ENCODE measurements at places on chromosomes 12 and 14.

DNA sequence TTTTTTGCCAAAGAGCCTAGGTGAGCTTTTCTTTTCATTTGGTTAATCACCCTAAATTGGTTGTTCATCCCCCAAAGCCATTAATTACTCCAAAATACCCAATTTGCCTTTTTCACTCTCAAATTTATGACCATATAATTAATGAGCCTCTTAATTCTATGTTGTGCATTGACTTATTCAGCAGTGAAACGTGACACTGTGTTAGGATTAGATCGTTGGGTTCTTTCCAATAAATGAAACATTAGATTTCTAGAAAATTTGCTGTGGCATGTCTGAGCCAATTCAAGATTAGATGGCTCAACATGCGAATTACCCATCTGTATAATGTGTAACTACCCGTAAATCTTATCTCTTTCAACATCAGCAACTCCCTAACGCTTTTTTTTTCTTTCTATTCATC is 273.4 kb downstream of the BMP4 start:
- DNase-seq: no peak

- DNase-seq: no peak
Measured at GRCh38 chr12:58414398-58414871, 473.1 kb downstream of the ATP23 start.

DNA sequence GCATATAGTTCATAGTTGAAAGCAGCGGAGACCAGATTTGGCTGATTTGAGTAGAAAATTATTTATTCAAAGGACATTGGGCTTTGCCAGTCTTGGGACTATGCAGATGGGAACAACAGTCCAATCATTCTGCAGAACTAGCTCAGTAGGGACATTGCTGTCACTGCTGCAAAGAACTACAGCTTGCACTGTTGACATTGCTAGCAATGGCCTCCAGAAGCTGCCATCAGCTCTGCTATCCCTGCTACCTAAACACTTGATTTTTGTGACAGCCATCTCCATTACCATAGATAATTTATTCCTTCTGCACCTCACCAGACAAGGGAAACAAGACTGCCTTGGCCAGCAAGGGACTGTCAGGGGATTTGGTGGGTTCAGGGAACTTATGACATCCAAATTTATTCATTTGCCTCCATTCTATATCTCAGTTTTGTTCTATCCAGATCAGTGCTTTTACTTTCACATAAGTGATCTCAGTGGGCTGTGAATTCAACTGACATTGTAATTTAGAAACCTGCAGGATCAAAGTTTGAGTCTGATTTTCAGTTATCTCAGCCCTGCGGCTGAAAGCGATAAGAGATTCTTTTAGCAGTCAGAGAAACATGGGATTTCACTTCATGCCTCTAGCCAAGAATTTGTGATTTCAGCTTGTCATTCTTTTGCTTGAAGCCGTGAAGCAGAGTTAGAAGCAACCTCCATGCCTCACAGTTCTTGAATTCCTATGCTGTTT is 136.7 kb upstream of the FBXO33 start:
- DNase-seq: no peak

DNA sequence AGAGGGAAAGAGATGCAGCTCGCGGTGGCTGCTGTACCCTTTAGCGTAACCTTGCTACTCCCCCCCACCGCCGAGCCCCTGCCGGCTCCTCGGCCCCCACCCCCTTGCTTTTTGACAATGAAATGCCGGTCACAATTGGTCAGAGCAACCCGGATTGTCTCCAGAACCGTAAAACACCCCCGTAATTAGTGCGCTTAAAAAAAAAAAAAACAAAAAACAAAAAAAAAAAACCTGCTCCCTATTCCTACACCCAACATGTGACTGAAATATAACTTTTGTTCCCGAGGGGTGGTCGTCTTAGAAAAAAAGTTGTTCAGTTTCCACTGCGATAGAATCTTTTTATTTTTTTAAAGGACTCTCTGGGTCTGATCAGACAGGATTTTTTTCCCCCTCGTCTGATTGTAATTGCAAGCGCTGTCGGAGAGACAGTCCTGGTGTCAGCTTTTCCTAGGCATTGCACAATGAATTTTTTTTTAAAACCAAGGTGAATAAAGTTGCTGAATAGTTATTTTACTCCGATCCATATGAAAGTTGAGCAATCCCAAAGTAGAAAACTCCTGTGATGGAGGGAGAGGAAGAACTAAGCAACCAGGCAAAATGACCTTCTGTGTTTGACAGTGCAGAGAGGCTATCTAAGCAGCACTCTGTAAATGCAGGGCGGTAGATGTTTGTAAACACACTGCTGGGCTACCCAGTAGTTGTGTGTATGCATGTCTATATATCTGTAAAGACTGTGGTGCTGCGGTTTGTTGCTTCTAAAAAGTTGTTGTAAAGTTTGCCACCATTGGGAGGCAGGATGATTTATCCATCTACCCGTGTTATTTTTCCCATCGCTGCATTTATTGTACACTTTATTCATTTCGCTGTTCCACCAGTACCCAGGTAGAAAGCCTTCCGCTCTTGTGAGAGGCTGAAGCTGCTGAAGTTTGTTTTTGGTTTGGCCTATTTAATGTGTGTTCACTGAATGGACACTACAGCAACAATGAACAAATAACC is 1.1 kb downstream of the ETV6 start:
- DNase-seq: peak; percentile 18

- no peak for DNase-seq
Measured at GRCh38 chr12:29582146-29582545, 84.7 kb upstream of the OVCH1 start.

DNA sequence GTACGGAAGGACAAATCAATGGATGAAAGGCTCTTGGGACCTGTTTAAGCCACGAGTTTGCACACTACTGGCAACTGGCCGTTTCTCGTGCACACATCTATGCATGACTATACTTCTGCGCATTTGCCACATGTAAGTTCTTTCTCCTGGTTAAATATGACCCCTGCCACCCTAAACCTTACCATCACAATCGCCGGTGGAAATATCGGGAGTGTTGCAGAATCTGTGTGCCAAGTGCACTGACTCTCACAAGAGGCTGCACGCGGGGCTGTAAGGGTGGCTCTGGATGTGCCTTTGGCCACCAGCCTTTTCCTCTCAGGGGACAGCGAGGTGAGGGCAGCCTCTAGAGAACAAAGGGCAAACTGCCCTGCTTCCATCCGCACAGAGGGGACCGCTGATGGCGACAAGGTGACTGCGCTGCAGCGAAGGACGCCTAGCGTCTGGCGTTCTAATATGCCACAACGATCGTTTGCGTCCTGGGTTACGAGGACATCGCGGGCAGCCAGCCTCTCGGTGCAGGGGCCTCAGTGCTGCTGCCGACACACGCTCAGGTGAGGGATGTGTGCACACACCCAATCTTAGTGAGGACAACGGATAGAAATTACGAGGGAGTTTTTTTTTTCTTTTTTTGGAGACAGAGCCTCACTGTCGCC is 232.2 kb downstream of the PCNX1 start:
- DNase-seq: no peak

GRCh38 chr14:56154321-56154720 is 36.1 kb downstream of the PELI2 start:
- no peak for DNase-seq

DNA sequence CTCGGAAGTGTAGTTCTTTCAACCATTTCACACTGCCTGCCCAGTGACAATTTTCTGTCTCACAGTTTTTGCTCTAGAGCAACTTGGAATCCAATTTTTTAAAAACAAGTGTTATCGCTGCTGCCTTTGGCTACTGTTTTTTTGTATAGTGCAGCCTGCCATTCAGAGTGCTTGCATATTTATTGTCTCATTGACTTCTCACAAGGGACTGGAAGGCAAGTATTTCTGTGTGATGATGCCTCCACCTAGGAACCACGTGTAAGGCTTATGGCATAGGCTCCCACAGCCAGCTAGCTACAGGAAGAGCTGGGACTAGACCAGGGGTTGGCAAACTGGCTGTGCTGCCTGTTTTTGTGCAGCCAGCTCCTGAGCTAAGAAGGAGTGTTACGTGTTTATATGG is 903 bp downstream of the PARPBP start:
- DNase-seq: no peak

- DNase-seq: peak; percentile 45
Measured at GRCh38 chr14:33839193-33840076, 111.4 kb downstream of the EGLN3 start.

- DNase-seq: no peak
Measured at GRCh38 chr14:94571950-94572349, 9.3 kb upstream of the SERPINA5 start.

DNA sequence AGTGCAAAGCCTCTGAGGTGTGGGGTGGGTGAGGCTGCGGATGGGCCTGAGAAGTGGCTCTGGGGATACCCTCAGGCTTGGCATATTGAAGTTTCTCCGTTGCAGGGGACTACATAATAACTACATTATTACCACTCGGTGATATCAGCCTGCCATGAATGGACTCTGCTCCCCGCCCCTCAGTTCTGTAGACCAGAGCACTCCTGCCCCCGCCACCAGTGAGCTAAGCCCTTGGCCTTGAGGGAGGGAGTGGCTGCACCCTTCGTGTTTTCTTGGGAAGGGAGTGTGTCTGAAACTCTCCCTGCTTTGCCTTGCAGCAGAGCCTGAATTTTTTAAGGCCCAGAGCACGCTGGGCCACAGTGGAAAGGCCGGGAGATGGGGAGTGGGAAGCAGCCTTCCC is 1.7 kb downstream of the ORAI1 start:
- no peak for DNase-seq

DNA sequence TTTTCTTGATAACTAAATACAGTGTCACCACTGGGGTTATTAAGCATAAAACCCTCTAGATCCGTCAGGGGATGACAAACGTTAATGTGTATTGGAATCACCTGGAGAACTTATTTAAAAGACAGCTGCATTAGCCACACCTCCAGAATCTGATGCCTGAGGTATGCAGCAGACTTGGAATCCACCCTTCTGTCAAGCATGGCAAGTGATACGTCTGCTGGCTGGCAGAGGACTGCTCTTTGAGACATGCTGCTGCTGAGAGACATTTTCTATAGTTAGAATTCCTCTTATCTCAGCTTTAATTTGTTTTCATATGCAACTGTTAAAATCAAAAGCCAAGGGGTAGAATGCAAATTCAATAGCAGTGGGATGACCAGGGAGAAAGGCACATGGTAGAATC is 496.3 kb downstream of the NELL2 start:
- DNase-seq: peak; percentile 3

DNA sequence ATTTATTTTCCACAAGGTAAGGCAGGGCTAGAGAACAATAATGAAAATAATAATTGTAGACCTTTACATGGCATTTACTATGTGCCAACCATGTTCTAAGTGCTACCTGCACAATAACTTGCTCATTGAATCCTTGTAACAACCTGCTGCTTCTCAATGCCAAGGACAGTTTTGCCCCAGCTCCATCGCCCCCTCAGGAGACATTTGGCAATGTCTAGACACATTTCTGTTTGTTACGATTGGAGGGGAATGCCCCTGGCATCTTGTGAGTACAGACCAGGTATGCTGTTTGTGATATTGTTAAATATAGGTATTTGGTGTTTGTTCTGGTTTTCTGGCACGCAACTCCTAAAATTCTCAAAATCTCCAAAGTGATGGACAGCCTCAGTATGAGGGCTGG is 8.1 kb upstream of the ATXN2 start:
- no peak for DNase-seq

GRCh38 chr12:54387114-54387467 is 2.6 kb upstream of the ZNF385A start:
- no peak for DNase-seq

GRCh38 chr14:25094171-25094907 is 44.4 kb upstream of the STXBP6 start:
- no peak for DNase-seq

- no peak for DNase-seq
Measured at GRCh38 chr14:54267172-54267571, 129.6 kb upstream of the CDKN3 start.

GRCh38 chr12:29167445-29167844 is 18.4 kb downstream of the FAR2 start:
- DNase-seq: no peak

DNA sequence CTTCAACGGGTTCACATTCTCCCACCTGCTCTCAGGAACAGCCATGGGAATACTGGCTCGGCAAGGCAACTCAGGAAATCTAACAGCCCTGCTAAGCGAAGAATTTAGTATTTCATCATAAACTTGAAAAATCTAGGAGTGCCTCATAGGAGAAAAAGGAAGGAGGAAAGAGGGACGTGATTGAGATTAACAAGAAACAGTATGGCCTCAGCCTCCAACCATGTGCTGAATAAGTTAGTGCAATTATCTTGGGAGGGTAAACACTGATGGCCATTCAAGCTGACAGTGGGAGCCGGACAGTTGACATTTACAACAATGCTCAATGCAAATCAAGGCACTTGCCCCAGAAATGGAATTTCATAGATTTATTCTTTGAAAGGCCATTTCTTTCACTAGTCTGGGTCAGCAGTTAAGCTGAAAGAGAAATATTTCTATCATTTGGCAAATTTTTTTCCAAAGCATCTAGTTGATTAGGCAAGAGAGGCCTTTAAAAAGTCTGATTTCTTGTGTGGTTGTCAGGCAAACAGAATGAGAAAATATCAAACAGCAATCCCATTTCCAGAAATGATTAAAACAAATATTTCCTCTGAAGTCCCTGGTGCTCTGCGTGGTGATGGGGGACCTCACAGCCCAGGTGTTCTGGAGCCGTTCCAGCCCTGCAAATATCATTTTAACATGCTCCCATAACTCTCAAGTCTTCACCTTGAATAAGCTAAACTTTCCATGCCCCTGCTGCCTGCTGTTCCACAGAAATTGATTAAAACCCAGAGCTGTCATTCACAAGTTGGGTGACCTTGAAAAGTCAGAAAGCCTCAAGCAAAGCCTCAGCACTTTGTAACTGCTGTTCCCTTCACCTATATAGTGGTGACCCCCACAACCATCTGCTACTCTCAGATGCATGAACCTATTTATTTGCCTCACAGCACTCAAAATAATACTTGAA is 121.6 kb downstream of the PHLDA1 start:
- DNase-seq: no peak

DNA sequence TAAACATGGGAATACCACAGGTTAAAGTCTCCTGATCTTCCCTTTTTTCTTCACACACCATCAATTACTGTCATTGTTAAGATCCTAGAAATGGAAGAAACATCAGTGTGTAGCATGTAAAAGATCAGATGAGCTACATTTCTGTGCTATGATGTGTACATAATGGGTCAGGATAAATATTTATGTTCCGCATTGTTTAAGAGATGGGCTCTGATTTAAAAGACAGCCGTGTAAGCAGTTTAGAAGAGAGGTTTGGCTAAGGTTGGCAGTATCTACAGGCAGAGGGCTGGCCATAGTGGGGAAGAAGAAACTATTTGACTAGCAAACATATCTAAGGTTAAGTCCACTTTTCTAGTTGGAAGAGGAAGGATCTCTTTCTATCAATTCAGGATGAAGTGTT is 49.4 kb downstream of the LRRC9 start:
- no peak for DNase-seq

DNA sequence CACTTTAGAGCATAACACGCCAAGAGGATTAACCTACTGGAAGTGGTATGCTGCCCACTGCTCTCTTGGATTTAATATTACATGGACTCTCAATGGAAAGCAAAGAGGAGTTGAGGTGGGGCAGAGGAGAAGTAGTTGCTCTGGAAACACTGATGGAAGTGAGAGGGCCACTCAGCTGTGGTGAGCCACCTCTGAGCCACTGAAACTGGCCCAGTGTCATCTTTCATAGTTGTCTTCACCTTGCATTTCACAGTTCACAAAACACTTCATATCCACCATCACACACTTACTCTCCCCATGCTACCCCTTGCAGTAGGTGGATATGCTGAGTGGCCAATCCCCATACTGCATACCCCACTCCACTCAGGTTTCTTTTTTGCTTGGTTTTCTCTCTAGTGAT is 12.2 kb upstream of the PCED1B start:
- no peak for DNase-seq

GRCh38 chr14:31070431-31070830 is 44.3 kb upstream of the STRN3 start:
- no peak for DNase-seq

- no peak for DNase-seq
Measured at GRCh38 chr12:124391340-124392261, 96.7 kb downstream of the RFLNA start.

Measured in neuronal stem cell (in vitro differentiated cells).